Endothelial cell (in vitro differentiated cells): ENCODE measurements at places on chromosomes 7 and 10. TPM values are rescaled to one million over a fixed set of nuclear protein-coding genes. Genes with fewer than 3 reads are reported as not detected.

DNA sequence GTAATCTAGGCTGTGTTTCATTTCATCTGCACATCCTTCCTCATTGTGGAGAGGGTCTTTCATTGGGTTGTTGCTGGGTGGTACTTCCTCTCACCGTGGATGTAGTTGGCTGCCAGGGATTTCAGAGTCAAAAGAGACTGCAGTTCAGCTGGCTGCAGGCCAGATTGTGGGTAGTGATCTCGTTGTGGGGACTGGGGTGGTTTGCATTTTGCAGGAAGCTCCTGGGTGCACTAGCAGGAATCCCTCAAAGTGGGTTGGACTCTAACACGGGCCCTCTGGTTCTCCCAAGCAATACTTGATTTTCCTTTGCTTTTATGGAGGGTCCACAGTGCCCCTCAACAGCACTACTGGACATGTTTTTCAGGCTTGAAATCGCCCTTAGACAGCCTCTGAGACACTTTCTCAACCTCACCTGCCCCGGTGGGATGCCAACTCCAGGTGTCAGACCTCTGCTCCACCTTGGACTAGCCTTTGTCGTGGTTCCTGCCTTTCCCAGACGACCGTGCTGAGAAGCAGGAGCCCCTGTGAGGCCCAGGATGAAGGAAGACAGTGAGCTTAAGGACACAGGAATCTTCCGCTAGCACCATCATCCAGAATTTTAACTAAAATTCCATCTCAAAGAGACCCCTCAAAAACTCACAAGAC lies 23.9 kb upstream of the ZNF273 start:
- peaks cover 16% of the 10 kb centered on the region for H3K36me3 ChIP-seq
- H3K27ac ChIP-seq = peak overlapping the region; percentile 5
- H3K4me1 ChIP-seq = peaks cover 6% of the 10 kb centered on the region

GRCh38 chr10:106139915-106140314 lies 1024.6 kb downstream of the SORCS1 start:
- no peaks in the 10 kb centered on the region for H3K27me3 ChIP-seq
- no peaks in the 10 kb centered on the region for H3K4me1 ChIP-seq

TWIST1 gene
- total RNA-seq = 2.4 TPM

- no peak overlapping the region for H3K4me3 ChIP-seq
- H3K4me1 ChIP-seq = no peaks in the 10 kb centered on the region
- H3K27me3 ChIP-seq = peaks cover 1% of the 10 kb centered on the region
- no peak for DNase-seq
- H3K27ac ChIP-seq = no peak overlapping the region
- H3K36me3 ChIP-seq = peaks cover 12% of the 10 kb centered on the region
These were observed 28.5 kb upstream of the CROT start for GRCh38 chr7:87316846-87317552.

RAPGEF5 gene
- total RNA-seq = 135 TPM
